ENCODE measurements at places on chromosomes 3 and 15. TPM values are rescaled to one million over a fixed set of nuclear protein-coding genes. Genes with fewer than 3 reads are reported as not detected.

DNA sequence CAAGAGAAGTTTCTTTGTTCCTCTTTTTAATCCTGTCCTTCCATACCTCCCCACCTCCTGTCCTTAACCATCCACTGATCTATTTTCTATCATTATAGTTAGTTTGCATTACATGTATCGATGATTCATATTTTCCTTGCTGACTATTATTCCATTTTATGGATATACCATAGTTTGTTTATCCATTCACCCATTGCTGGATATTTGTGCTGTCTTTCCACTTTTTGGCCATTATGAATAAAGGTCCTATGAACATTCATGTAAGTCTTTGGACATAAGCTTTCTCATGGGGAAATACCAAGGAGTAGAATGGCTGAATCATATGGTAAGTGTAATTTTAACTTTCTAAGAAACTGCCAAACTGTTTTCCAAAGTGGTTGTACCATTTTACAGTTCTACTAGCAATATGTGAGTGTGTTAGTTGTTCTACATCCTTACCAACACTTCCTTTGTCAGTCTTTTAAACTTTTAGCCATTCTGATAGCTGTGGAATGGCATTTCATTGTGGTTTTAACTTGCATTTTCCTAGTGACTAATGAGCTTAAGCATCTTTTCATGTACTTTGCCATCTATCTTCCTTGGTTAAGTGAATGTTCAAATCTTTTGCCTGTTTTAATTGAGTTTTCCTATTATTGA, 11.7 kb downstream of the ATP6V1A start:
- H3K4me3 ChIP-seq = no peak overlapping the region
- H3K36me3 ChIP-seq = no peaks in the 10 kb centered on the region
- no peak for DNase-seq
- H3K27ac ChIP-seq = no peak overlapping the region
- H3K4me1 ChIP-seq = peaks cover 7% of the 10 kb centered on the region

DNA sequence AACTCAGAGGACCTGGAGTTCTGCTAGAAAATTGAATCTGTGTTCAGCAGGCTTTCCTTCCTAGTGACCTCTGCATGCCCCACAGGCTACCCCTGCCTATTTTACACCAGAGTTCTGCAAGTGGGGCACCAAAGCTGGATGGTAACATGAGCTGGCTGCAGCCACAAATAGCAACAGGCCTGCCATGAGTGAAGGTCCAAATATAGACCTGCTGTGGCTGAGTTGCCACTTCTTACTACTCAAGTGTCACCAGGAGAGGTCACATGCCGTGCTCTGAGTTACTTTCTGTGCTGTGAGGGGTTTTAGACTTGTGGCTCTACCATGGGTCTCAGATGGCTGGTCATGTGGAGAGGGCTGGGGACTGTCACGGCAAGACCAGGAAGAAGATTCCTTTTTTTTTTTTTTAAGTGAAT, at the start of gene FSD2:
Gene FSD2, minus strand, starts transcription at position 76 of the 413 bp plus-strand sequence. CDS start 18,679 bp downstream, outside the sequence.
- DNase-seq = peak; percentile 27
- peak within 1 kb of the TSS; percentile 51 for H3K27ac ChIP-seq
- H3K36me3 ChIP-seq = no peaks in the 10 kb centered on the region

DNA sequence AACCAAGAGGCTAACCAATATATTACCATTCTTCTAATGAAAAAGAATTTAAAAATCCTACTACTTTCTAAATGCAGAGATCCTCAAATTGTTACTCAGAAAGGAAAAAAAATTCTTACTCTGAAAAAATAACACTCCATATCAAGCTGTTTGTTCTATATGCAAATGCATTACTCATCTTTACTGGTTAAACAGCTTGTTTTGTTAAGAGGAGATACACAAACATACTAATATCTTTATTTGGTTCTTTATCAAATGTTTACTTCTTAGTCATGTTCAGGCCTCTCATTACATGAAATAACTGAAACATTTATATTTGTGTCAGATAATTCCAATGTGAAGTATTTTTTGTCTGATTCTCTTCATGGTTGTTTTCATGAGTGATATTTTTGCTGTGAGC, 146.8 kb downstream of the PCCB start:
- no peaks in the 10 kb centered on the region for H3K36me3 ChIP-seq
- H3K27ac ChIP-seq = no peak overlapping the region
- no peak for DNase-seq
- no peaks in the 10 kb centered on the region for H3K4me1 ChIP-seq
- H3K27me3 ChIP-seq = no peaks in the 10 kb centered on the region
- H3K4me3 ChIP-seq = no peak overlapping the region

The RAB6B gene
- 39.2 TPM for total RNA-seq

DNA sequence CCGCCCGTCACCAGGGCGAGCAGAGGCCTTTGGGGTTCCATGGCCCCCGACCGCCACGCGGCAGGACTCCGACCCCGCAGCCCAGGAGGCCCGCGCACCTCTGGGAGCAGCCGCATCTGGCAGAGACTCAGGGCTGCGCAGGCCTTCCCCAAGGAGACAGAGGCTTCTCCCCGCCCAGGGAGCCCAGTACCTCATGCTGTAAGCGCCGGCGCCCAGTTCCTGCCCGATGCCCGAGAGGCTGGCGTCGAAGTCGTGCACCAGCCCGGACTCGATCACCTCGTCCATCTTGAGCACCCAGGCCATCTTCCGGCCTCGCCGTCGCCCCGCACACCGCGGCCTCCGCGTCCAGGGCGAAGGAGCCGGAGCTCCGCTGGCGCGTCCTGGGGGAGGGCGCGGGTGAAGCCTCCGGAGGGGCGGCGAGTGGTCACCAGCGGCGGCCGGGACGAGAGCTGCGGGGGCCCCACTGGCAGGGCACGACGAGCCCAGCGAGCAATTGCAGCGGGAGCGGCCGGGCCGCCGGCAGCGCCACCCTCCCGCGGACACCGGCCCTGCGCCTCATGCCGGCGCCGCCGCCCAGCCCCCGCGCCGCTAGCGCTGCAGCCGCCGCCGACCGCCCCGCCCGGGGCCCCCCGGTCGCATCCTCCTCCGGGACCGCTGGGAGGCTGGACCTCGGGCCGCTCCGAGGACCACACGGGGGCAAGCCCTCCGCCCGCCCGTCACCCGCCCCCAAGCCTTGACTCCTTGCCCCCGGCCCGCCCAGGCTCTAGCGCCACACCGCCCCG, 468 bp downstream of the UBP1 start:
- peaks cover 28% of the 10 kb centered on the region for H3K4me1 ChIP-seq
- no peaks in the 10 kb centered on the region for H3K27me3 ChIP-seq

The CALML4 gene
- 0.63 TPM for total RNA-seq

DNA sequence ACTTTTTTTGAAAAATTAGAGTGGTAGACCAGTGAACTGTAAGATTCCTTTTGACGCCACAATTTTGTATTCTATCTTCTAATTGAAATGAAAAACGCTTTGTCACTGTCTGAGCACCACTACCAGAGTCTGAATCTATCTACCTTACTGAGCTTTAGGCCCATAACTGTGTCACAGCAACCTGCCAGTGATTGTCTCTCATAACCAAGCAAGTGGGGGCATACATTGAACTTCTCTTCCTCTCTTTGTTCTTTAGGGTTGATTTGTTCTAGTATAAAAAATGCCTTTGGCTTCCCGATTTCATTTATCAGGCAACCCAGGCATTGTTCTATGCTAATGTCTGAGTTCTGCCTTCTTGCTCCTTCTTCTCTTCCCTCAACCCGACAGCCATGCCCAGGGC, 142.6 kb downstream of the BBX start:
- no peak overlapping the region for H3K4me3 ChIP-seq
- H3K4me1 ChIP-seq = peaks cover 47% of the 10 kb centered on the region
- no peak for DNase-seq
- H3K36me3 ChIP-seq = no peaks in the 10 kb centered on the region

- H3K4me1 ChIP-seq = no peaks in the 10 kb centered on the region
- no peak for DNase-seq
Measured at GRCh38 chr15:64111679-64112050, 15.9 kb downstream of the SNX1 start.

GRCh38 chr3:51977446-51978142, 2.7 kb downstream of the ABHD14A start:
- H3K4me3 ChIP-seq = no peak overlapping the region
- no peak for DNase-seq
- no peaks in the 10 kb centered on the region for H3K27me3 ChIP-seq
- peaks cover 4% of the 10 kb centered on the region for H3K36me3 ChIP-seq

- no peaks in the 10 kb centered on the region for H3K4me1 ChIP-seq
- no peaks in the 10 kb centered on the region for H3K27me3 ChIP-seq
- H3K36me3 ChIP-seq = peaks cover 100% of the 10 kb centered on the region
- no peak for DNase-seq
- no peak overlapping the region for H3K4me3 ChIP-seq
Measured at GRCh38 chr3:47705391-47705790, 76.3 kb downstream of the SMARCC1 start.

GRCh38 chr3:28077572-28077971, 163.8 kb upstream of the CMC1 start:
- H3K4me1 ChIP-seq = no peaks in the 10 kb centered on the region
- H3K36me3 ChIP-seq = no peaks in the 10 kb centered on the region
- no peak overlapping the region for H3K27ac ChIP-seq
- peak; percentile 20 for DNase-seq

The SLC2A2 gene
- total RNA-seq = not detected

DNA sequence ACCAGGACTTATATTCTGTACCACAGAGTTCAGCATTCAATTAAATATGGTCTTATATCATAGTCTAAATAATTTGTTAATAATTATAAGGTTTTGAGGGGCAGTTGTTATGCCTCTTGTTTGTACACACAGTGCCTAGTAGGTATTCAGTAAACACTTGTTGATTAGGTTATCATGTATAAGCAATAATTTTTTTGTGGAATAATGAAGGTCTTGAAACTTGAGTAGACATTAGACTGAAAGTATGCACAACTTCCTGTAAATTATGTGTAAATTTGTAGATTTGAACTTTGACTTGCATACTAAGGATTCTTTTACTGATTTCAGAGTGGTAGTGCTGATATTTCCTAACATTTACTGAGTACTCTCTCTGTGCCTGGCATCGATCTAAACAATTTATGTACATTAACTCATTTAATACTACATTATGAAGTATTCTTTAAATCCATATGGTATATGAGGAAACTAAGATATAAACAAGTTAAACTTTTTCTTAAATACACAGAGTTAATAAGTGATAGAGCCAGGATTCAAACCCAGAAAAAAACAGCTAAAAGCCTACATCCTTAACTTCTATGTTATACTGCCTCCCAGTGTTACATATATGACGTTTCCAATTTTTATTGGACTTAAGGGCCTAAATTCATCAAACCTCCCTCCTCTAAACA, 65.1 kb downstream of the GLCE start:
- H3K4me1 ChIP-seq = no peaks in the 10 kb centered on the region
- no peak overlapping the region for H3K4me3 ChIP-seq
- DNase-seq = no peak
- no peaks in the 10 kb centered on the region for H3K36me3 ChIP-seq
- no peaks in the 10 kb centered on the region for H3K27me3 ChIP-seq
- H3K27ac ChIP-seq = no peak overlapping the region

The TTLL3 gene
- 10.8 TPM for total RNA-seq

The SERPINI1 gene
- total RNA-seq = 11.8 TPM

- H3K4me1 ChIP-seq = no peaks in the 10 kb centered on the region
- no peaks in the 10 kb centered on the region for H3K36me3 ChIP-seq
- no peak overlapping the region for H3K4me3 ChIP-seq
Measured at GRCh38 chr3:194023501-194024280, 112.3 kb upstream of the HES1 start.

The AMOTL2 gene
- total RNA-seq = 96.6 TPM

The CHCHD4 gene
- 25.5 TPM for total RNA-seq

The EFCAB12 gene
- not detected for total RNA-seq

- H3K4me3 ChIP-seq = no peak overlapping the region
- no peaks in the 10 kb centered on the region for H3K36me3 ChIP-seq
- H3K27me3 ChIP-seq = peaks cover 41% of the 10 kb centered on the region
- peaks cover 4% of the 10 kb centered on the region for H3K4me1 ChIP-seq
- no peak overlapping the region for H3K27ac ChIP-seq
Measured at GRCh38 chr3:14260463-14260862, 81.8 kb downstream of the LSM3 start.

The RYK gene
- total RNA-seq = 43.4 TPM

DNA sequence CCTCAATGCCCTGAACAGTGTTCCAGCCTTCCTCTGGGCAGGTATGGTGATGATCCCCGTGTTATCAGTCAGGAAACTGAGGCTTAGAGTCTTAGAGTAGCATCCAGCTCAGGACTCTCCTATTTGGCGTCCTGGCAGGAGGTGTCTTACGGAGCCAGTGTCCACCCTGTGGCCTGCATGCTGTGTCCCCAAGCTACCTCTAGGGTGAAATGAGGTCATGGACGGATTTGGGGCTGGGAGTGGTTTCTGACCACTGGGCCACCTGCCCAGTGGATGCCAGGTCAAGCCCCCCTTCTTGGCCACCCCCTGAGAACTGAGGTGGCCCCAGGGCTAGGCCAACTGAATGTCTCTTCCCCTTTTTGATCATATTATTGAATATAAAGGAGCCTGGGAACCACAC, 27.2 kb upstream of the SLC6A6 start:
- H3K4me1 ChIP-seq = peaks cover 11% of the 10 kb centered on the region
- H3K36me3 ChIP-seq = no peaks in the 10 kb centered on the region
- no peak for DNase-seq

- no peaks in the 10 kb centered on the region for H3K4me1 ChIP-seq
- H3K4me3 ChIP-seq = no peak overlapping the region
- no peak overlapping the region for H3K27ac ChIP-seq
- no peaks in the 10 kb centered on the region for H3K36me3 ChIP-seq
- no peaks in the 10 kb centered on the region for H3K27me3 ChIP-seq
Measured at GRCh38 chr3:55654123-55654760, 167.1 kb upstream of the WNT5A start.

- H3K27me3 ChIP-seq = no peaks in the 10 kb centered on the region
- H3K4me3 ChIP-seq = no peak overlapping the region
- peaks cover 25% of the 10 kb centered on the region for H3K4me1 ChIP-seq
- no peak for DNase-seq
- no peaks in the 10 kb centered on the region for H3K36me3 ChIP-seq
- H3K27ac ChIP-seq = no peak overlapping the region
Measured at GRCh38 chr3:4600493-4600892, 107.3 kb downstream of the ITPR1 start.

The HRG gene
- not detected for total RNA-seq

DNA sequence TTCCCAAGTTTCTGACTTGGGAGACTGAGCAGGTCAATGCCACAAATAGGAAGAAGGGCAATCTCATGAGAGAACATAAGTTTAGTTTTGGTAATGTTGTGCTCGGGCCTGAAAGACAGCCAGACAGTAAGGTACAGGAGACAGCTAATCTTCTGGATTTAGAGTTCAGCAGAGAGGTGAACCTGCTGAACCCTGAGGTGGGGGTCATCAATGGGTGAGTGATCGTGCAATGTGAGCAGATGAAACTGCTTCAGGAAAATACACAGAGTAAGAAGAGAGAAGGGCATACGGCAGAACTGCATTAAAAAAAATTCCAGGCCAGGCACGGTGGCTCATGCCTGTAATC, 23.3 kb downstream of the RUBCN start:
- H3K36me3 ChIP-seq = no peaks in the 10 kb centered on the region
- H3K4me1 ChIP-seq = peaks cover 36% of the 10 kb centered on the region
- DNase-seq = peak; percentile 52
- peak overlapping the region; percentile 85 for H3K27ac ChIP-seq
- H3K4me3 ChIP-seq = no peak overlapping the region
- no peaks in the 10 kb centered on the region for H3K27me3 ChIP-seq

DNA sequence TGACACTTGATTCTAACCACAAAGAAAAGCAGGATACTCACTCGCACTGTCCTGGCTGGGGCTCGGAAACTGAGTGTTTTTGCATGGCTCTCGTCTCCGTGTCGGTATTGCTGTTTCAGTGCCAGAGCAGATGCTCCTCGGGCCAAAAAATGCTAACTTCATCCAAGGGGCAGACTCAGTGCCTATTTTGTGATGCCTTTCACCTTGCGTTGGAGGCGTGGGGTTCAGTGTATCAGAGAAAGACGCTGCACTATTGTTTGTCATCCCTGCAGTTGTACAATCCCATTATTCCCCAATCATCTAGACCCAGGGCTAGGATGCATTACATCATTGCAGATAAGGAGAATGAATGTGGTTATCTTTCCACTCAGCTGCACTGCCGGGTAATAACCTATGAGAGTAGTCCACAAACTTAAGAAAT, 1.4 kb downstream of the CACNA2D3 start:
- peaks cover 14% of the 10 kb centered on the region for H3K27me3 ChIP-seq
- H3K4me3 ChIP-seq = peak overlapping the region; percentile 58
- H3K27ac ChIP-seq = no peak overlapping the region
- H3K4me1 ChIP-seq = peaks cover 3% of the 10 kb centered on the region
- DNase-seq = no peak
